Hippocampal formation (tissue), 2 donors: ENCODE measurements at places on chromosomes 6 and 20.

DNA sequence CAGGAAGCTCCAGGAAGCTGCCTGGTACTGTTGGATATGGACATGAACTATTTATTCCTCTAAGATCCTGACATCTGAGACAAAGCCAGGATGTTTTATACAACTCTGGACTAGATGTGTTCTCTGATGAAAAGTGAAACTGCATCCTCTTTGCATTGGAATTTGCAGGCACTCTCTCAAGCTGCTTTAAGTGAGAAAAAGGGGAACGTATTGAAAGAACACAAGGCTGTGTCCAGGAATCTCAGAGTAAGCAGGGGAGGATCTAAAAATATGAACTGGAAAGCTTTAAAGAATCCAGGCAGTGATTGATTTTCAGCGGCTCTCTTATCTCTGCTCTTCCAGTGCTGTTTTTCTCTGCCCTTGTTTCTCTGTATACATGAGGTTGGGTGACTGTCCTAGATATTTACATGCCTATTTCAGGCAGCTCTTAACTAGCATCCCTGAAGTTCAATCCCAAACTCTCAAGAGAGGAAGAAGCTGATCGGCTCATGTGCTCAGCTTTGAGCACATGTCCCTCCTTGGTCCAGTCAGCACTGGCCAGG lies 193.8 kb downstream of the PLCB4 start:
- no peak for DNase-seq

GRCh38 chr6:57141451-57142177 lies 30.5 kb upstream of the BAG2 start:
- no peak for DNase-seq

- no peak for DNase-seq
Observed at GRCh38 chr20:63377256-63377941, 16.2 kb upstream of the CHRNA4 start.

GRCh38 chr6:47455533-47456209 lies 21.9 kb upstream of the CD2AP start:
- DNase-seq, result no peak

- no peak for DNase-seq
Observed at GRCh38 chr20:64210656-64211369, 44.7 kb upstream of the PCMTD2 start.

GRCh38 chr6:3749067-3749841 lies 2.3 kb downstream of the PXDC1 start:
- no peak for DNase-seq

DNA sequence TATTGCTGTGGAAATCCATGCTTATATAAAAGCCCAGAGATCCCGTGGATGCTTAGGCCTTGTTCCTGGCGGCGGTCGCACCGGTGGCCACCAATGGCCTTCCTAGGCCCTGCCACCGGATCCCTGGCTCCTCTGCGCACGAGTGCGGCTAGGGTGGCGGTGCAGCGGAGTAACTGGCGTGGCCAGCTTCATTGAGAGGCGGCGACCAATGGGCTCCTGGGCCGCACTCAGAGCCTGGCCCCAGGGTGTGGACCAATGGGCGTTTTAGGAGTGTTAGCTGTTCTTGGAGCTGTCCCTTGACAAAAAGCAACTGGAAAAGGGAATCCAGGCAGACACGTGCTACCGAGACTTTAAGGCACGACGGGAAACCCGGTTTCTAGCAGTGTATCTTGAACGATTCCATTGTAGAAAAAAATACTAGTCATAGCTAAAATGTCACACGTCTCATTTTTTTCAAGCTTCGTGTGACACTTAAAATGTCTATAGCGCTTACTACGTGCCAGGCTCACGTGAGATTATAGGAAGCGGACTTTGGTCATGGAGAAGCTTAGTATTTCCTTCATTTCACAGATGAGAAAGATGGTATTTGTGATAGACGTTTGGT lies 1.7 kb downstream of the AMD1 start:
- DNase-seq, result peak; percentile 86

DNA sequence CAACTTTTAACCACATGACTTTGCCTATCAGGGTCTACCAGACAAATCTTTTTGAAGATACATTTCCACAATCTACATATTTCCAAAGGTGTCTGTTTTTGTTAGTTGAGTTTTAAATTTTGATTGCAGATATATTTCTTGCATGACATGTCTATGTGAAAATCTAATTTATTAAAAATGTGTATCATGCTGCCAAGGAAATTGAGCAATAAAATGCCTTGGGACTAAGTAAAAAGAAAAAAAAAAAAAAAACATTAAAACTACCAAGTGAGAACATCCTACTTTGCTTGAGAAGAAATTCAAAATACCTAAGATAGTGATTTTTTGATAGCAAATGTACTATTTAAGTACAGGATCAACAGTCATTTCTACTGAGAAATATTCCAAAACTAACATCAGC lies 17.7 kb downstream of the SLC17A5 start:
- no peak for DNase-seq

DNA sequence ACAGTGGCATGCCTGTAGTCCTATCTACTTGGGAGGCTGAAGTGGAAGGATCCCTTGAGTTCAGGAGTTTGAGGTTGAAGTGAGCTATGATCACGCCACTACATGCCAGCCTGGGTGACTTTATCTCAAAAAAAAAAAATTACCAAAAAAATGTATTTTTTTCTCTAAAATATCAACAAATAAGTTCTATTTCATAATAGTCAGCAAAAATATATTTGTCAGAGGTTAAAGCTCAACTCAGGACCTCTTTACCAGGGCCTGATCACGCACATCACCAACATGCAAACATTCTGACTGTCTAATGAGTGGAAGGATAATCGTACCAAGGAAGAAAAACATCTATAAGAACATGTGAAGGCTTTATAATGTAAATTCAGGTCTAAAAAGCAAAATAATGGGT lies 387.0 kb downstream of the SYNE1 start:
- DNase-seq, result no peak

- no peak for DNase-seq
Observed at GRCh38 chr6:72081871-72082270, 195.5 kb downstream of the RIMS1 start.

DNA sequence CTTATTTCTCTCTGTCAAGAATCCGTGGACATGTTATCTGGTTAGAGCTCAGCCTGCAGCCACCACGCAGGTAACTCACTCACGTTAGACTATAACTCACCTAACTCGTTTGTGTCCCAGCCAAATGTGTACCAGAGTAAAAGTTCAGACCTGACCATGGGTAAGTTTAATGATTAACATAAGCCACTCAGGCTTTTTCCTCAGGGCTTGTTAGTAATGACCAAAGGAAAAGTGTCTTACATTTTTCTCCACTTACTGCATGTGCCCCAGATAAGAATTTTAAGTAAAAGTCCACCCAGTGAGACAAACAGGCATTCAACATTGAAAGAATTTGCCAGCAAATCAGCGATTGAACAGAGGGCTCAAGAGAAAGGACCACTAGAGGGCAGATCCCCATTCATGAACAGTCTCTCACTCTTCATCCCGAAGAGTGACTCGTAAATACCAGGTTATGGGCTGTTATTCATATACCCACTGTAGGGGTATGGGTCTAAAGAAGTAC lies at the start of gene PKHD1:
TSS of gene PKHD1 (minus strand) at position 116 of the 502 bp plus-strand sequence. CDS start 2,680 bp downstream, outside the sequence.
- no peak for DNase-seq

DNA sequence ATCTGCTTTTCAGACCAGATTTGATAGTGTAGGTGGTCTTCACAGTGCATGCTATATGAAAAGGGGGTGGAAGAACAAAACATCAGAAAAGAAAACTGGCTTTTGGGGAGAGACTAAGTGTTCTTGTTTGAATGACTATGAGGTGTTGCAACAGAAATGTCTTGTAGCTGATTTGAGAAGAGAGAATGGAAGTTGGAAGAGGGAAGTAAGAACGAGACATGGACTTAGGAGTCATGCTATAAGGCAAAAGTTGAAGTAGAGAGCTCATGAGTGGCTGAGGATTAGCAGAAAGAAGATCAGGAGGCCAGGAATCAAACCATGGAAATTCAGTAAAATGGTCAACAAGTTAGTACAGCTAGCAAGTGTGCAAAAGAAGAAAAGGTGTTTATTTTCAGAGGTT lies 32.1 kb downstream of the FNDC1 start:
- DNase-seq, result no peak

GRCh38 chr6:64811119-64811518 lies 895.9 kb downstream of the EYS start:
- DNase-seq, result no peak

GRCh38 chr6:5205877-5206850 lies 54.6 kb downstream of the LYRM4 start:
- DNase-seq, result peak; percentile 72

- no peak for DNase-seq
Observed at GRCh38 chr6:76694795-76695194, 622.3 kb upstream of the IMPG1 start.

DNA sequence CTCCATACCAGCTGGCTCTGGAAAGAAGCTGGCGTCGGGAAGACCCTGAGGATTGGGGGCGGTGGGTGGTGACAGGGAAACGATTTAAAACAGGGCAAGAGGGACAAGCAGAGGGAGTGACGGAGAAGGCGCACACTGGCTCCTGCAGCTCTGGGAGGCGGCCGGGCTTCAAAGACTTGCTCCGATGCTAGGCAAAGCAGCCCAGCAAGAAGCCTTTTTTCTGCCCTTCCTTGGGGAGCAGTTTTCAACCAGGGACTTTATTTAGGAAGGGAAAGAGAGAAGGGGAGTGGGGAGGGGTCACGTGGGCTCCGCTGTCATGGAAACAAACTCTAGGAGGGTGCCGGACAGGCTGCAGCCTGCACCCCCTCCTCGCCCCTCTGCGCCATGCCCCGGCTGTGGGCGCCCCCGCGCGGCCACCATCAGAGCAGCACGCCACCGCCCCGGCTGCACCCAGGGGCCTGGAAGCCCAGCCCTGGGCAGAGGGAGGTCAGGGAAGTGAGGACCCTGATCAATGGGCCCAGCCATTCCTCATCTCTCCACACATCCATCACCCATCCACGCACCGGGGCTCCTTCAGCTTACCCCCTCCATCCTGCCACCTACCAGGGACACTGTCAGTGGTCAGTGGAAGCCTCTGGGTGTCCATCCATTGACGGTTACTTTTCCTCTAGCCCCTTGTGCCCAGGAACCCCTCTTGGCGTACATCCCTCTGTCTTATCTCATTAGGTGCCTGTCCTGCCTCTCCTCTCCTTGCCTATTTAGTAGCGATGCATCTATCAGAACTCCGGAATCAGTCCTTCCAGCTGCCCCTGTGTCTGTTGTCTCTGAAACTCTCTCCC lies 66.6 kb upstream of the CCDC167 start:
- DNase-seq, result peak; percentile 8

DNA sequence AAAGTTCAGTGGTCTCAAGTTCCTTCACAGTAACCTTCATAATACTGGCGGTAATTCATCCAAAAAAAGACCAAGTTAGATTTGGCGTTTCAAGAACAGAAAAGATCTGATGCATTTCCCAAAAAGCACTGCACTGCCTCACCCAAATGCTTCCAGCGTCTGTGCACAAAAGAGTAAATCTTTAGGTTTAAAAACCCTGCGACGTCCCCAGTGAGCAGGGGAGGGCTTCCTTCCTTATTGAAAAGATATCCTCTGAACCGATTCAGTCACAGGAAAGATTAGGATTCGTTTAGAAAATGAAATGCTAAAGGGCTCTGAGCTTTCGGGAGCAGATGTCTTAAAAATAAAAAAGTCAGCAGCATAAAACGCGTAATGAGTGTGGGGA lies 654 bp downstream of the TBC1D7 start:
- no peak for DNase-seq

DNA sequence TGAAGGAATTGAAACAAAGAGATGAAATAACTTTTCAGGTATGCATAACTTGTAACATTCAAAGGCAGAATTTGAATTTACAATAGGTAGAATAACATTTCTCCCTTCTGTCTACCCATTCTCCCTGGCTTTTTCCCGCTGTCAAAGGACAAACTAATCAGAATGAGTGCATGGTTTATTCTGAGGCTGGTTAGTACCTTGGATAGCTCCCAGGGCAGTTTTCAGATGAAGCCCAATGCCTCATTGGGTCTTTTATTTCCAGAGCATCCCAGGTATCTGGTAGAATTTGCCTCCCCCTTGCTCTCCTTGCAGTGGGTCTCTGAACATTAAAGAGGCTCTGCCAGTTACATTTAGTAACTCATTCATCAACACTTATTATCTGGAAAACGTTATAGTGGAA lies 665.5 kb downstream of the BCKDHB start:
- DNase-seq, result no peak

DNA sequence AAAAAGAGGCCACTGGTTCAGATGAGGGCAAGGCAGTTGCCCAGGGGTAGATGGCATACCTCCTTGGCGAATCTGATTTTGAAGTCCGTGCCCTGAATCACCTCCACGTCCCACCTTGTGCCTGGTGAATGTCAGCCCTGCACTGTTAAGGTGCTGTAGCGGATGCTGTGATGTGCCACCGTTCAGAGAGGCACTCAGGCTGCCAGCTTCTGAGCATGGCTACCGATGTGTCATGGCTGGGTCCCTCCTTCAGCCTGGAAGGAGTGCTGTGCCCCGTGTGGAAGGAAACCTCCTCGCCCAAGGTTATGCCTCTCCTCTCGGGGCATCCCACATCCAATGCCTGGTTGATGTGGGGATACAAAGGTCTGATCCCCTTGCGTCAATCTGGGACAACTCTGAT lies 43.6 kb downstream of the UST start:
- DNase-seq, result no peak

DNA sequence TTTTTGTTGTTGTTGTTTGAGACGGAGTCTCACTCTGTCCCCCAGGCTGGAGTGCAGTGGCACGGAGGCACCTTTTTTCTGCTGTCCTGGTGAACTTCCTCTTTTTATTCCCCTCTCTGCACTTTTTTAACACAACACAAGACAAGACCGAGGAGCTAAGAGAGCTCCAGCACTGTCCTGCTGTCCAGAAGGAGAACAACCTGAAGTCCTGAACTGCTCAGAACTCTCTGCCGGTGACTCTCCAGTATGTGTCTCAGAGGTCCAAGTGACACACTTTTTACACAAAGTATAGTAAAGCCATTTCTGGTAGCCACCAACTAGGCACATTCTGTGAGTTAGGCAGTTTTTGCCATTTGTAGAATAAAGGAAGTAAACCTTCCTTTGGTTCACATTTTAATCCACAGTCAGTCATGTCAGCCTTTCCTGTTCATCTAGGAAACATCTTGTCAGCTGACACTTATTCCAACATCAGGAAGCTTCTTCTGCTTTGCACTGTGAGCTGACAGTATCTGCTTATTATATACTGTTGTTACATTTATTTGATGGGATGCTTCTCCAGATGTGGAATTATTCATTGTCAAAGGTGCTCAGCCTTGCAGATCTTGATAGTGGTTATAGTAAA lies 28.1 kb upstream of the TXNDC5 start:
- no peak for DNase-seq

DNA sequence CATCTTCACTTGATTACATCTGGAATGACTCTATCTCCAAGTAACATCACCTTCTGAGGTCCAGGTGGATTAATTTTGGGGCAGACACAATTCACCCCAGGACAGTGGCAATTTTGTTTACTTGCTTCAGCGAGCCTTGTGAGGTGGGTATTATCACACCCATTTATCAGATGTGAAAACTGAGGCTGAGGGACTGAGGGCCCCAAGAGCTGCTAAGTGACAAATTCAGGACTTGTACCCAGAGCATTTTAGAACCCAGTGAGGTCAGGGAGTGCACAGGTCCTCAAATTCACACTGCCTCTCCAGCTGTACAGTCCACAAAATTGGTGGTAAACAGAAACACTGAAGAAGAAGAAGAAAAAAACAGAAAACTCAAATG lies 125.2 kb upstream of the PMEPA1 start:
- DNase-seq, result no peak
